ENCODE measurements at places on chromosomes 11 and 22.

- no peak for DNase-seq
Measured at GRCh38 chr22:48653306-48653705, 1174.4 kb downstream of the BRD1 start.

DNA sequence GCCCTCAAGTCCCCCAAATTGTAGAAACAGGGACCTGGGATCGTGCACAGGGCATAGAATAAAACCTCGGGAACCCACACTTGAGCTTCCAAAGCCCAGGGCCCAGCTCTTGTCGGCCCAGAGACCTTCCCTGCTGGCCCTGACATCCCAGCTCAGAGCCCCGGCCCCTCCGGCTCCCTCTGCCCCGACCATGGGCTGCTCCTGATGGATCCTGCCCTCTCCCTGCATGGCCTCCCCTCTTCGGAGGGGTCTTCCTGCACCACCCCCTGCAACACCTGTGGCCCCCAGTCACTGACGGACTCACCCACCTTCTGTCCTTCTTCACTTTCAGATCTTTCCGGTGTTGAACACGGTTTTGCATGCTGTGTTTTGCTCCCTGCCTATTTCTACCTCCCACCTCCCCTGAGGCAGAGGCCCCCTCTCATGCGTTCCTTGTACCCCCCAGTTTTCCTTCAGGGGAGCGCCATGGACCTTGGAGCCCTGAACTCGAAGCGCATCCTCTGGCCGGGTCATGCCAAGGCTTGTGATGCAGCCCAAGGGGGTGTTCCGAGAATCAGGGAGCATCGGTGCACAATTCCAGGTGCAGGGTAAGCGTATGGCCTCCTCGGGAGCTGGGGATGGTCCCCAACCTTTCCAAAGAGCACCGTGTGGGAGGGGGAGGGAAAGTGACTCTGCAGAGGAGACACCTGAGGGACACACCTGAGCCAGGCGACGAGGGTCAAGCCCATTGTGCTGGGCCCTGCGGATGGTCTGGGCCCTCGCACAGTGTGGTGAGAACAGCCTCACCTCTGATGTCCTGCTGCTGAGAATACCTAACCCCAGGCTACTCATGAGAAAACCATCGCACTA is 666.4 kb downstream of the BRD1 start:
- DNase-seq = no peak

DNA sequence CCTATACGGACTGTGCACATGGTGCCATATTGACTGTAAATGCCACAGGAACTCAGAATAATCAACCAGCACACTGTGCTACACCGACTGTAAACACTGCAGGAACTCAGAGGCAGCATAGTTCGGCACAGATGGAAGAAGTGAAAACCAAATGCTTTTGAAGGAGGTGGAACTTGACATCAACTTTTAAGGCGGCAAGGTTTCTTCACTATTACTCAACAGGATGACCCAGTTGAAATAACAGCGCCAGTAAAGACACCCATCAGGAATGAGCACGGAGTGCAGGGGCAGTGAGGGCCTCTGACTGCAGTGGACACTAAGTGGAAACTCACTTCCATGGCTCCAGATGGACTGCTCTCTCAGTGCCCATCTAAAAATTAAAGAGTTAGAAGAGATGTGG is 15.7 kb downstream of the TESMIN start:
- DNase-seq = no peak

GRCh38 chr22:27134315-27134701 is 476.9 kb downstream of the MIAT start:
- peak; percentile 12 for DNase-seq

DNA sequence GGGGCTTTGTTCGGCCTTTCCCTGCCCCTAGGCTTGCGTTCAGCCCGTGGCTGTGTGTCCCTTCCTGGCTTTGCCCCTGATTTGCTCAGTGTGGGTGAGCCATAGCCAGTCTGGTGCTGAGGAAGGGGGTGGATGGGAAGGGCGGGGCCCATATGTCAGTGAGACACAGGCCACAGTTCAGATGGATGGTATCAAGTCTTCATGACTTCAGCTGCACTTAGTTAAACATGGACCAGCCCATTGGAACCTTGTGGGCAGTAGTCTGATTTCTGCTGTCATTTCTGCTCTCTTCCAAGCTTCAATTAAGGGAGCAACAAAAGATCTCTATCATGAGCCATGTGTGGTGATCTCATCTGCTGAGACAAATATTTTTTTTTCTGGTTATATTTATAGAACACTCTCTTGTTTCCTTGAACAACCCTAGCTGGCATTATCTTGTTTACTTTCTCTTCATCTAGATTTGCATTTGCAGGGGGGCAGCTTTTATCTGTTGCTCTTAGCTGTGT is 21.6 kb upstream of the PEX26 start:
- peak; percentile 50 for DNase-seq

DNA sequence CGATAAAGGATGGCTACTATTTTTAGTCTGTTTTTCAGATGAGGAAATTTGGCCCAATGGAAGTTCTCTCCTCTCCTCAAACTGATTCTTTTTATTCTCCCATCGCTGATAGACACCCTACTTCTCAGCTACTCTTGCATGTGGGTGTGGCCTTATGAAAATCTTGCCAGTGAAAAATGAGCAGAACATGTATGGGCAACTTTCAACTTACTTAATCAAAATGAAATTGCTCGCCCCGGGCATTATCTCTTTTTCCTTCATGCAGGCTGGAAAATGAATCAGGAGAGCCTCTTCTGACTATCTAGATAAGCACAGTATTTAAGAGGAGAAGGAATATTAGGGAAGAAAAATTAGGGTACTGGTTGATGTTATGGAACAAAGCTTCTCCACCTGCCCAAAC is 2354.7 kb upstream of the RAG2 start:
- no peak for DNase-seq

DNA sequence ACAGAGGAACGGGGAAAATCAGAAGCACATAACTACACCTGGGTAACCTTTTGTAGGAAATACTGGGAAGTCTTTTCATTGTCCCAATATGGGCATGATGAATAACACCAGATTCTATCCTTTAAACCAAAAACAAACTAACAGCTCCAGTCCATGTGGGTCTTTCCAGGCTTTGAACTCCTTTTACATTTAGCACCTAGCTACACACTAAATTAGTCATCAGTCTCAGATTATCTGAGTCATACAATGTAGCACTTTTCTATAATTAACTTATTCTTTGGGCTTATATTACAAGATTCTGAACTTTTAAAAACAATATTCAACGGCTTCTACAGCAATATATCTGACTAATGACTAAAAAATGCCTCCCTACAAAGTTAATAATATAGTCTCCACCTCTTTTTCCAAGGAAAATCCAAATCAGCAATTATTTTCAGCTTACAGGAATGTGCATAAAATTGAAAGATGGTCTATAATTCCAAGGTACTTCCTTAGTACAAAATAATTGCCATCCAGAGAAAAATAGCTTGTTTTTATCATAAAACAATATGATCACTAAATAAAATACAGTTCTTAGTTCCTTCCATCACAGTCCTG is 26.3 kb downstream of the STK33 start:
- no peak for DNase-seq

DNA sequence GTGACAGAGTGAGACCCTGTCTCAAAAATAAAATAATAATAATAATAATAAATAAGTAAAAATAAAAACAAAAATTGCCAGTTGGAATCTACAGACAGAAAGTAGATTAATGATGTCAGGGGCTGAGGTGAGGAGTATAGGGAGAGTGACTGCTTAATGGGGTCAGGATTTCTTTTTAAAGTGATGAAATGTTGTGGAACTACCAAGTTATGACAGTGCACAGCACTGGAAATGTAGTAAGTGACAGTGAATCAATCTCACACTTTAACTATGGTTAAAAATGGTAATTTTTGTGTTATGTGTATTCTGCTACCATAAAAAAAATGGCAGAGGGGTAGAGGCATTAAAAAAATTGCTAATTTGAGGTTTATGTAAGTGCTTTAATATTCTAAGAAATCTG is 87.2 kb downstream of the ATG16L2 start:
- DNase-seq = no peak

GRCh38 chr11:10592331-10592730 is 23.9 kb upstream of the LYVE1 start:
- DNase-seq = no peak

DNA sequence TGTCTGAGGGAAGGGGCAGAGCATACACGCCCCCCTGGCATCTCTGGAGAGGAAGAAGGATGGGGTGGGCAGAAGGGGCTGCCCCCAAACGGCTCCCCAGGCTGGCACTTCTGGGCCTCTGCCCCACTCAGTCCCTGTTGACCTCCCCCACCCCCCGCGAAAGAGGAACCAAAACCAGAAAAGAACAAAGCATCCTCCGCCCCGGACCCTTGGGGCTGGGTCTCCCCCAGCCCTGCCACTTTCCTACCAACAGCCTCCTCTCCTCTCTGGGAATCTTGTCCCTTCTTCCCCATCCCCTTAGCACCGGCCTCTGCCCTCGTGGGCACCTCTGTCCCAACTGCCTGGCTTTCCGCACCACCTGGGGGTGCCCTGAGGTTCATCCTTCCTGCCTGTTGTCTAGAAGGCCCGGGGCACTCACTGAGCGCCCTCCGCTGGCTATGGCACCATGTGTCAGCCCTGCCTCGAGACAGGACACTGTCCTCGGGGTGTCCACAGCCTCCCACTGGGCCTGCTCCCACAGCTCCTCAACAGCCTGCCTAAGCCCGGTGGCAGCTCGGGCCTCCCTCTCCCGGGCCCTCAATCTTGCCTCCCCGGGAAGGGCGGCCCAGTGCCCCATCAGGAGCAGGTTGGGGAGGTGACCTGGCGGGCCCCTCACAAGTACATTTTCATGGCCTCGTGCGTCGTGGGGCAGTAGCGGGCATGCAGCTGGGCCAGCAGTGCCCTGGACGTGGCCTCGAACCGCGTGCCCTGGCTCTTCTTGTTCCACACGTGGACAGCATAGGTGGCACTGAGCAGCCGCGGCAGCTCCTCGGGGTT is 28.2 kb downstream of the A4GALT start:
- DNase-seq = peak; percentile 66

DNA sequence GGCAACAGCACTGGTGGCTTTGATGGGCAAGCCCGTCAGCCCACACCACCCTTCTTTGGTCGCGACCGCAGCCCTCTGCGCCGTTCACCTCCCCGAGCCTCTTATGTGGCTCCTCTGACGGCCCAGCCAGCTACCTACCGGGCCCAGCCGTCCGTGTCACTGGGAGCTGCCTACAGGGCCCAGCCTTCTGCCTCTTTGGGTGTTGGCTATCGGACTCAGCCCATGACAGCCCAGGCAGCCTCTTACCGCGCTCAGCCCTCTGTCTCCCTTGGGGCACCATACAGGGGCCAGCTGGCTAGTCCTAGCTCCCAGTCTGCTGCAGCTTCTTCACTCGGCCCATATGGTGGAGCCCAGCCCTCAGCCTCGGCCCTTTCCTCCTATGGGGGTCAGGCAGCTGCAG is 8.0 kb downstream of the RBM14 start:
- DNase-seq = no peak

DNA sequence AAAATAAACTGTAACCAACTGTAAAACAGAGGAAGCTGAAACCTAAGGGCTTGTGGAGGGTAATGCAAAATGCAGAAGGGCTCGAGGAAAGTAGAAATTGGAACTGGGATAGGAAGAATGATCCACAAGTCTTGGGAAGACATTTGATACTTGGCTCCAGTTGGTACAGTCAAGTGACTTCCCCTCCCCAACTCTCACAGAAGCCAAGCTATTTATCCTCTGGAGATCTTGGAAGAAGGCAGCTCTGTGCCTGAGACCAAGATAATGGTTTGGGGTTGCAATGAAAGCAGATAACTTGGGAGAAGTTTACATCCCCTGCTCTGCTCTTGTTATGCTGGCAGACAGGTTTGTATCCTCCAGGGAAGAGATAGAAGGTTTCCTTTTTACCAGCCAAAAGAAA is 198.9 kb upstream of the ZC3H12C start:
- DNase-seq = no peak

GRCh38 chr11:9004183-9004926 is 554 bp upstream of the NRIP3 start:
- no peak for DNase-seq

DNA sequence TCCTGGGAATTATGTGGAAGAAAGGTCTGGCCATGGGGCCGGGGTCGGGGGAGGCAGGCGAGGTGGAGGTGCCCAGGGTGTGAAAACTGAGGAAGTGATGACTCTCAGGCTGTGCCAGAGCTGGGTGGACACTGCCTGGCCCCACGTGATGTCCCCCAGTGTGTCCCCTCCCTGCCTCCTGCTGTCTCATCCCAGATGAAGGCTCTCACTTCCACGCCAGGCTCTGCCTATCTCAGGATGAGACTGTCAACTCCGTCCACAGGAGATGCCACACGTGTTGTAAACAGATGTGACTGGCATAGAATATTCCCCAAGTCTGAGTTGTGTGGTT is 51.4 kb downstream of the RPS6KA4 start:
- no peak for DNase-seq

- DNase-seq = peak; percentile 67
Measured at GRCh38 chr22:39117585-39118191, 20.6 kb downstream of the APOBEC3H start.

GRCh38 chr11:71298761-71299181 is 46.4 kb upstream of the SHANK2 start:
- DNase-seq = no peak

GRCh38 chr11:72766152-72766902 is 14.1 kb upstream of the ARAP1 start:
- no peak for DNase-seq

DNA sequence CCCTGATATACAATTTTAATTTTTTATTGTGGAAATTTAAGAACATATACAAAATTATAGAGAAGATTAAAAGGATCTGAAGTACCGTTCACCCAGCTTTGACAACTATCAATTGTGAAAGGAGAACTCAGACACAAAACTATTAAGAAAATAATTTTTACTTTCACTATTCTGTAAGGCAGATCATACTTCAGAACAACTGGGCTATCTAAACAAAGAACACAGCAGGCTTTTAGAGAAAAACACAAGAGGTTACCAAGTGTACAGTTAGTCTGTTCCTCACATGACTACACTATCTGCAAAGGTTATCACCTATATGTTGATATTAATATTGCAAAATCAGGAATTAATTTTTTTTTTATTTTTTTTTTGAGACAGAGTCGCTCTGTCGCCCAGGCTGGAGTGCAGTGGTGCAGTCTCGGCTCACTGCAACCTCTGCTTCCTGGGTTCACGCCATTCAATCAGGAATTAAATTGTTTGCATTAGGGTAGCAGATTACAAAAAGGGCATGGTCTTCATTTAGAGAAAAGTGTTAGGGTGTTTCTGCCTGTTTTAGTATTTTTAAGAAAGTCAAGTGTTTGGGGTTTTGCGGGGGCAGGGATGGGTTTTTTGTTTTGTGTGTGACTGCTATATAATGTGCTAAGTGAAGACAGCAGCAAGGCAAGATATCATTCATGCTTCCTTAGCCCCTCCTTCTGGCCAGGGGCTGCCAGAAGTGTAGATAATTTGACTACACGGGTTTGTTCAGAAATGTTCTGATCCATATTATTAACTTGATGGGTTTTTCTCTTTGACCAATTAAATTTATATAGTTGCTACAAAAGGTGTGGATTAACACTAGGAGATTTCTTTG is 27.6 kb upstream of the SIK2 start:
- DNase-seq = no peak

DNA sequence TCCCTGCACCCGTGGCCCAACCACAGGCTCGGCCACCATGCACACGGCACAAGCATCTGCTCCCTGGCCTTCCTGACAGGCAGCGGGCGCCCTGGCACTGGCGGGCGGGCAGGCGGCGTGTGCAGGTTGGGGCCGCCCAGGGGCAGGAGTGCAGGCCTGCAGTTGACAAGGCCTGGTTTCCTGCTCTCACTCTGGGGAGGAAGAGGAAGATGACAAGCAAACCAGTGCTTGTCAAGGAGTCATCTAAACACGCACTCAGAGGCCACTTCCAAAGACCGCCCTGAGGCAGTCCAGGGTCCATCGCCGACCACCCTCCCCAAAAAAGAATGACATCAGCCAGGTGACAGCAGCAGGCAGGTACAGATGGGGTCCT is 65.3 kb upstream of the LINC01488 start:
- no peak for DNase-seq
